CD4-positive, alpha-beta T cell treated with Interleukin-15 for 1 hour (primary cell): ENCODE measurements at places on chromosomes 5 and 9.

DNA sequence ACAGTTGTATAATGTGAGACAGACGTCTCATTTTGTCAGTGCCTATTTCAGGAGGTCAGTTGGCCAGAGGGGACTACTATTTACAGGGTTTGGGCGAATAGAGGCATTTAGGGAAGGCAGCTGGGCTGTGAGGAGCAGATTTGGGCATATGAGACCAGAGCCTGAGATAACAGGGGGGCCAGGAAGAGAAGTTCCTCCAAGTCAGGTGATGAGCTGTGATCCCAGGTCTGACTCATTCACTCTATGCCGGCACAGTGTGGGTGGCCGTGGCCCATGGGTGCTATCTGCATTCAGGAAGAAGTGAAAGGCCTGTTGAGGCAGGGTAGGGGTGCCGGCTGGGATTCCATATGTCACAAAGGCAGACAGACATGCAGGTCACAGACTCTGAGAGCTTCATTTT, 142.8 kb downstream of the PDZD2 start:
- DNase-seq: no peak

DNA sequence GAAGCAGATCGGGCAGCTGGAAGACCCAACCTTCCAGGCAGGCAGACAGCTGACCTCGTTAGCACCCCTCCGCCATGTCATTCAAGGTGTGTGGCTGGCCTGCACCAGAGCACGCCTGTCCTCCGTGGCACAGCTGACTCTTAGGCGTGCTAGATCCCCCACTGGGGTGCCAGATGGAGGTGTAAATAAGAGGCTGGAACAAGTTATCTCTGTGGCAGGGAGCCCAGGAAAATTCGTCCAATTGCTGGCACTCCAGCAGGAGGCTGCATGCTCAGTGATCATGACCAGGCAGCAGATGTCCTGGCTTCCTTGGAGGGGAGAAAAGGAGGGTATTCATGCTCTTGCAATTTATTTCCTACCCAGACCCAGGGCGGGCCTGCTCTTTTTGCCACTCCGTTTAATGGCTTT, 7.8 kb upstream of the ALDOB start:
- no peak for DNase-seq

DNA sequence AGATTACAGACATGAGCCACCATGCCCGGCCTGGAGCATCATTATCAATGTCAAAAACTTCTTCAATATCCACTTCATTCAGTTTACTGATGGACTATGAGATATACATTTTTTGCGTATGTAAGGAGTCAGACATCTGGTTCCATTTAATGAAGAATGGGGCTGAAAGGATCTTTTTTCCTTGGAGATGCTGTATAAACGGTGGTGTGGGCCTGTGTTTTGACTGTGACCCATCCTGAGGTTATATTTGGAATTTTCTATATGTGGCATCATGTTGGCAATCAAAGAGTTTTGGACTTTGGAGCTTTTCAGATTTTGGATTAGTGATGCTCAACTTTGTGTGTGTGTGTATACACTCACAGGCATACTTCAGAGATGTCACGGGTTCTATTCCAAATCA, 85.7 kb upstream of the FBXL17 start:
- DNase-seq: no peak

GRCh38 chr9:8633784-8634183, 834.2 kb upstream of the DMAC1 start:
- no peak for DNase-seq

DNA sequence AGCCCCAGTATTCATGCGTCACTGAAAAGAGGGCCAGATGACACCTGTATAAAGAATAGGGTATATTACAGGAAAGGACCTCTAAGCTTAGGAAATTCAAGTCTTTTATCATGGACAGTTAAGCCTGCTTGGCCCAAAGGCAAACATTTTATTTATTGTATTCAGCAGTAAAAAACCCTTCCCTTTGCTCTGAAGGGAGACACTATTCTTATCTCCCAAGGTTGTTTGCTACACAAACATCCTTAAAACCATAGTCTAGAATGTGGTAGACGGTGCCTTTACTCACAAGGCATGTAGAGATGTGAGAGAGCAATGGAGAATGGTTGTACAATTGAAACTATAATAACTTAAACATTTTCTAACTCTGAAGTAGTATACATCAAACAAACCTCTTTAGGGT, 33.9 kb downstream of the FTMT start:
- DNase-seq: no peak

DNA sequence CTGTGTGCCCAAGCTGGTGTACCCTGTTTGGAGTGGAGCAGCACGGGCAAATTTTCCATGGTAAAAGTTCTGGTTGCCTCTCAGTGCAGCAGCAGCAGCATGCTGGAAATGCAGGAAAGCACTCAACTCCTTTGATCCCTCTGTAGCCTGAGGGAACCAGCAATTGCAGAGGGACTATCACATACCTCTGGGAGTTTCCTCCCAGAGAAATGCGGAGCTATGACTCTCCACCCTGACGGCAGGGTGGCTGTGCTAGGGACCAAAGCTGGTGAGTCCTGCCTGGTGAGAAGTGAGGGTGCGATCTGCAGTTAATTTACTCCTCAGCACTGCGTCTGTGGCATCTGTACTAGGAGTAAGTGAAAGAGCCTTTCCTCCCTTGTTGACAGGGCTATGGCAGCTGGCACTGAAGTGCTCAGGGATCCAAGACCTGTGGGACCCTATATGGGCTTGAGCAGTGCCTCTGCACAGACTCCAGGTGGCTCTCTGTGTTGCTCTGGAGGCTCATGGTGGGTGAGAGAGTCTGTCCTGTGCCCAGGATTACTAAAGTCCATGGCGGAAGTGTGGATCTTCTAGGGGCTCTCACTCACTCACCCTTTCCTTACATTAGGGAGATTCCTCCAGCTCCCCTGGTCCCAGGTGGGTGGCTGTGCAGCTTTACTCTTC, 601.2 kb upstream of the TYRP1 start:
- no peak for DNase-seq

DNA sequence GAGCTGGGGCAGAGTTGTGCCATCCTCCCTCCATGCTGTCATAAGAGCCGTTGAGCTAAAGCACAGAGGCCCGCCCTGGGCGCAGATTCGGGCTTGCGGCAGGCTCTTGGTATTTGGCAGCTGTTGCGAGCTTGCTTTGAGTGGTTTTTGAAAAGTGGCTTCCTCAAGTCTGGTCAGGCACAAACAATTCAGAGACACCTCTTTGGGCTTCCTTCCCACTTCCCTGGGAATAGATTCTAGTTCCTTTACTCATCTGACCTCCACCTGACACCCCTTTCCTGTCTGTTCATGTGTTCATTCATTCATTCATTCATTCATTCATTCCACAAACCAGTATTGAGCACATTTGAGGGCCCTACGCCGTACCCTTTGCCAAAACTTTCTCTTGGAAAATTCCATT, 27.4 kb downstream of the NCS1 start:
- DNase-seq: no peak

GRCh38 chr5:82698026-82698425, 379.2 kb downstream of the TMEM167A start:
- no peak for DNase-seq

DNA sequence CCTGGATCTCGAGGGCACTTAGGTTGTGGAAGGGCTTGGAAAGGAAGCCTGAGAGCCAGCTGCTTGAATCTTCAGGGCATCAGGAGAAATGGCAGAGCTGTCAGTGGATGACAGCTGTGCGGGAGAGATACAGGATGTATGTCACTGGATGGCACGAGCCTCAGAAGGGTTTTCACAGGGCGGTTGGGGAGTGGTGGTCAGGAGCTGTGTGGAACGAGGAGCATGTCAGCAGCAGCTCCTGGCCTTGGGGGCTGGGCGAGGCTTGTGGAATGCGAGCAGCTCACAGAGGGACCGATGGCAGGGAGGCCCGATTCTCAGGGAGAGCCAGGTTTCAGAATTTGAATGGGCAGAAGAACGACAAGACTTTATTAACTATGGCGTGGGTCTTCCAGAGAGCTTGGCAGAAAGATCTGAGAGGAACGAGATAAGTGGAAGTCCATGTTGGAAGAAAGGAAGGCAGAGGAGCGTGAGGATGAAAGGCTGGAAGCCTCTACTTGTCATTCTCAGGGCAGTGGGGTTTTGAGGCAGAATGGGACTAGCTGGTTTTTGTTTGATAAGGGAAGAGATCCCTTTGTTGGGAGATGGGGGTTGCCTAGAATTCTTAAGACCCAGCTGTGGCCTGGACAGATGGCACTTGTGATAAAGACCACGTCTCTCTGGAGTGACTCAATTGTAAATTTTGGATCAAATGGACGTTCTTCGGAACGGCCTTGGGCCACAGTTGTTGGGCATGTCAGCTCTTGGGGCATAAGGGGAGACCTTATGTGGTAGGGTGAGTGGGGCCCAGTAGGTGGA, 60.3 kb downstream of the SNX30 start:
- DNase-seq: no peak

DNA sequence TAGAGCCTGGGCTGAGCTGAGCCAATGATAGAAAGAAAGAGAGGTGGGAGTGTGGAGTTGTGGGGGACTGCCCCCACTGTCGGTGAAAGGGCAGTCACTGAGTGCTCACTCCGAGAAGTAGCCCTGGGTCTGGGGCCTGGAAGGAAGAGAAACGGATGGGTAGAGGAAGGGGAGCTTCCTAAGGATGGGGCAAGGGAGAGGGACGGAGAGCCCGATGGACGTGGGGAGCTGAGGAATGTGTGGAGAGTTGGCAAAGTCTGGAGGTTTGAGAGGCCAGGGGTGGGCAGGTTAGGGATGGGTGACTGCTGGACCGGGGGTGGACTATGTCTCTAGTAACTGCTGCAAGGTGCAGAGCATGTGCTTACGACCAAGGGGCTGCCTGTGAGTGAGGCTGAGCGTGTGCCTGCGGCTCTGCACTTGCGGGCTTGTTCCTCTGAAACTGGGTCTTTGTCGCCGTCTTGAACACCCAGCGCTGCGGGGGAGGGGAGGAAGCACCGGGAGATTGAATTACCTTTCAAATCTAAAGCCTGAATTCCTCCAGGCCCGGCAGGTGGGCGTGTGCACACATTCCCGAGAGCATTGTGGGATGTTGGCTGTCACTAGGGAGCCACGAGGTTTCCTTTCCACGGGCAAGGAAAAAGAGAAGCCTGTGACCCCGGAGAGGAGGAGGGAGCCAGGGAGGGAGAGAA, 76.4 kb upstream of the ARAP3 start:
- no peak for DNase-seq

- peak; percentile 20 for DNase-seq
These were observed 95.8 kb downstream of the CFAP90 start for GRCh38 chr5:7754997-7755596.
